Cortex of kidney (tissue), 1 donor: ENCODE measurements at places on chromosomes 2 and 18.

DNA sequence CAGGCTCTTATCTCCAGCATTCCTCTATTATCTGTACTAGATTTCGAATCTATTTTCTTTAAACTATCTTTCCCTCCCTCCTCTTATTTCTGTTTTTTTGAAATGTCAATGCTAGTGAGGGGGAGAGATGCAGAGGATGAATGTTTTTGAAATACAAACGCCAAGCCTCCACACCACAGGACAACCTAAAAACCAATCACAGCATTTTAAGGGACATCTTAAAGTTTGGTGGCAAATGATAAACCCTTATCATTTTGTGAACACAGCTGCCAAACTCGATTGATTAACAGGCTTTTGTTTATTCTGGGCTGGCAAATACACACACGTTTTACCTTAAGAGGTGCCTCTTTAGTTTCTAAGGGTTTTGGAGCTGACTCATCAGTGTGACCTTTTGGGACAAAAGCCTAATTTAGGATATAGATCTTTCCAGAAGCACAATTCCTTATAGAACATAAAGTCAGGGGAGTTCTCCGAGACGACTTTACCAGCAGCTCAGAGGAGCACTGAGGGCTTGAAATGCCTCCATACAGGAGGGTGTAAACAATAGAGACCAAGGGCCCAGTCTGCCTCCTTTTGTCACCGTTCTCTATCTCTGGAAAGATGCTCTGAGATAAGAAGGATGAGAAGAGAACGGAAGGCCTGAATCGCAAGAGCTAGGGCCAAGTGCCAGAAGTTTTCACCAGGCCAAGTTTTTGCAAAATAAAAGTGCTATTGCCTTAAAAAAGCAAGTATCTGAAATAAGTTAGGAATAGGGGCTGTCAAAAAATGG lies 4.2 kb upstream of the MEIS1 start:
- no peak for DNase-seq

DNA sequence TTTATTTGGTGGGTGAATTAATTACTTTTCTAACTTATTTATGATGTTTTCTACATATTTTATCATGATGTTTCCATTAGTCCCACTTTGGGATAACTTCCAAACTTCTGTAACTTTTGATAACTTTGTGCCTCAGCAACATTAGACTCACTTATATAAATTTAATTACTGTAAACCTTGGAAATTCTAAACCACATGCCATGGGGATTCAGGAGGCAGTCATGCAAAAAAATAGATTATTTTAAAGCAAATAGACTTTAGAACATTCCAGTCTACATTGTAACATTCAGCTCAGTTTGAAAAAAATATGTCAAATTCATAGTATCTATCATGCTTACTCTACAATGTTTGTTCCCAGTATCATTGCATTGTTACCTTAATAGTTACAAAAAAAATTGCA lies 728.5 kb upstream of the NRXN1 start:
- DNase-seq = no peak

- no peak for DNase-seq
These were observed 4.6 kb upstream of the PDK1 start for GRCh38 chr2:172551271-172551670.

GRCh38 chr2:72846171-72847095 lies 20.6 kb upstream of the EXOC6B start:
- no peak for DNase-seq

GRCh38 chr18:32257084-32257785 lies 67.4 kb downstream of the MEP1B start:
- DNase-seq = no peak

GRCh38 chr2:181174611-181175580 lies 194.5 kb downstream of the UBE2E3 start:
- no peak for DNase-seq

- no peak for DNase-seq
These were observed 133.7 kb downstream of the RHBDD1 start for GRCh38 chr2:226969417-226970080.

DNA sequence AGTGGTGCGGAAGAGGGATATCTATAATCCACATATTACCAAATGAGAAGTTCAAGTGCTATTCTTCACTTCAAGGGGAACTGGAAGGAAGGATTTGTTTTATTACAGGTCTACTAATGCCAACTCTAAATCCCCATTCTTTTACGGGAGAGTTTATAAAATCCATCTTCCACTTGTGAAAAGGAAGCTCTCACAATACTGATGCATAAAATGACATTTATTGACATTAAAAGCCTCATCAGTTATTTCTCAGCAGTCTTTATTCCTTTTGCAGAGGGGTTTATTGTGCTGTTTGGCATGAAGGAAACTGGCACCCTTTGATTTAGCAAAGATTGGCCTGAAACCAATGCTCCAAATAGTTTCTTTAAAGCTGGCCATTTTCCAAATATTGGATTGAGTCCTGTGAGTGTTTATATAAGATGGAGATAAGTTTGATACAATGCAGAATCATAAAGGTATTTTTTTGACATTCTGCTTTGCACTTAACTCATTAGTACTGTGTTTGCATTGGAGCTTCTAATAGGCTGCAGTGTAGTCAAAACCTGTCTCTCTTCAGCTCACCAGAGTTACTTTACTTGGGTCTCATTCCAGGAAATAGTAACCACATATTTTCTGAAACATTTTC lies 26.6 kb downstream of the LRP1B start:
- no peak for DNase-seq

- no peak for DNase-seq
These were observed 87.9 kb downstream of the INHBB start for GRCh38 chr2:120433816-120434290.

- DNase-seq = no peak
These were observed 16.5 kb upstream of the ACSL3 start for GRCh38 chr2:222844323-222844722.

- no peak for DNase-seq
These were observed 33.4 kb downstream of the WDR43 start for GRCh38 chr2:28927878-28928277.

GRCh38 chr18:78368726-78369125 lies 610.9 kb upstream of the SALL3 start:
- no peak for DNase-seq

- DNase-seq = no peak
These were observed 72.9 kb downstream of the TSN start for GRCh38 chr2:121828281-121828731.

- no peak for DNase-seq
These were observed 491 bp downstream of the ALK start for GRCh38 chr2:29920631-29921559.

DNA sequence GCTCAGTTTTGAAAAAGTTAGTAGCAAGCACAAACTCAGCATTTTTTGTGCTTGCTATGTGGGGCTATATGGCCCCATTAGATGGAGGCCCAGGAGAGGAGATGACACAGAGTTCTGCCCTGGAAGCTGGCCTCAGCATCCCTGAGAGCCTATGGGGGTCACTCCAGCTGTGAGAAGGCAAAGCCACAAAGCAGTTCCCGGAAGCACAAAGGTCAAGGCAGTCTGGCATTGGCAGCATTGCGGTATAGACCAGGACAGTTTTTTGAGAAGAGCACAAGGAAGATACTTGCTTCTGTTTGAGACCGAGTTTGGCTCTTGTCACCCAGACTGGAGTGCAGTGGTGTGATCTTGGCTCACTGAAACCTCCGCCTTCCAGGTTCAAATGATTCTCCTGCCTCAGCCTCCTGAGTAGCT lies 7.5 kb upstream of the ITPRIPL1 start:
- no peak for DNase-seq

DNA sequence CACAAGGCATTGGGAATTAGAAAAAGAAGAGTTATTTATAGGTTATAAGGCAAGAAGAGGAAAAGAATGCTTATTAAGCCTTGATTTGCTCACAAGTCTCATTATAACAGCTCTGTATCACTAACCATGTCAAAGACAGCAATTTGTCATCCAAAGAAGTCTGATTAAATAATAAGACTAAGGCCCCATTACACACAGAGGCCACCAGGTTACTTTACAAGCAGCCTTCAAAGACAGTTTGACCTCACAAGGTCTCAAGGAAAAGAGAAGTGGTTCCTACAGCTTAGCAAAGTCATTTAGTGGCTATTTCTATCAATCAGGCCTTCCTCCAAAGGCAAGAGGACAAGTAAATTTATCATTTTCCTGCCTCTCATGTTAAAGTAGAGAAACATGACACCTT lies 188.5 kb downstream of the MBD2 start:
- DNase-seq = no peak

DNA sequence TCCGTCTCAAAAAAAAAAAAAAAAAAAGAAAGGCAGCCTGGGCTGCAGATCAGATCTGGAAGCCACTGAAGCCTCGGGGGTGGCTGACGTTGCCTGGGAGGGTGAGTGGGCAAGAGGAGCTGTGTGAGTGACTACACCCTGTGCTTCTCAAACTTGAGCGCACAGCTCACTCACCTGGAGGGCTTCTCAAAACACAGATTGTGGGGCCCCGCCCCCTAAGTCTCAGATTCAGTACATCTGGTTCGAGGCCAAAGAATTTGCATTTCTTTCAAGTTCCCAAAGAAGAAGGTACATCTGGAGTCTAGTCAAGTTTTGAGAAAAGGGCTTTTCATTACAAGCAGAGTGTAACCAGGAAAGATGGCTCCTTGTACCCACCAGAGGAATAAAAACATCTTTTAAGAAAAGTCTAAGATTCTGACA lies 97.7 kb upstream of the CAB39 start:
- DNase-seq = no peak

GRCh38 chr18:56799756-56800155 lies 148.6 kb downstream of the WDR7 start:
- no peak for DNase-seq

DNA sequence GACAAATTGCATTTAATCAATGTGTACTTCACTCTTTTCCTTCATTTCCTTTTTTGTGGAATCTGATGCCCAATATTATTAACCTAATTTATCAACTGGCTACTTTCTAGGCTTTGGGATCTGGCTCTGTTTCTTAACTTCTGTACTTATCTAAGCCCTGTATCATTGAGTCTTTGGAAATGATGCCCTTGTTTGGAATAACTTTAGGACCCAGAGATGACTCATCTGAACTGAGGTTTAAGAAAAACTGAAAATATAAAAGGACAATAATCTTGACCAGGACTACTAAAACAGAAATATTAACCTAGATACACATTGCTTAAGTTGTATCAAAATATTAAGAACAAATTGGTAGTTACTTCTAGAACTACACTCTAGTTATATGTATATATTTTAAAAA lies 600.8 kb downstream of the CPS1 start:
- no peak for DNase-seq

GRCh38 chr2:120887320-120887697 lies 151.6 kb downstream of the GLI2 start:
- no peak for DNase-seq

- DNase-seq = no peak
These were observed 47.3 kb upstream of the FZD7 start for GRCh38 chr2:201986463-201986735.
